Activated T-helper 1 cell treated with anti-CD3 and anti-CD28 coated beads, Interleukin-2, amount 50 U/mL, for 16 hours (primary cell): ENCODE measurements at places on chromosomes 2 and 18.

- DNase-seq: no peak
These were observed 426.0 kb downstream of the CDH2 start for GRCh38 chr18:27750923-27751322.

GRCh38 chr2:221372159-221372884 lies 199.8 kb downstream of the EPHA4 start:
- DNase-seq: no peak

DNA sequence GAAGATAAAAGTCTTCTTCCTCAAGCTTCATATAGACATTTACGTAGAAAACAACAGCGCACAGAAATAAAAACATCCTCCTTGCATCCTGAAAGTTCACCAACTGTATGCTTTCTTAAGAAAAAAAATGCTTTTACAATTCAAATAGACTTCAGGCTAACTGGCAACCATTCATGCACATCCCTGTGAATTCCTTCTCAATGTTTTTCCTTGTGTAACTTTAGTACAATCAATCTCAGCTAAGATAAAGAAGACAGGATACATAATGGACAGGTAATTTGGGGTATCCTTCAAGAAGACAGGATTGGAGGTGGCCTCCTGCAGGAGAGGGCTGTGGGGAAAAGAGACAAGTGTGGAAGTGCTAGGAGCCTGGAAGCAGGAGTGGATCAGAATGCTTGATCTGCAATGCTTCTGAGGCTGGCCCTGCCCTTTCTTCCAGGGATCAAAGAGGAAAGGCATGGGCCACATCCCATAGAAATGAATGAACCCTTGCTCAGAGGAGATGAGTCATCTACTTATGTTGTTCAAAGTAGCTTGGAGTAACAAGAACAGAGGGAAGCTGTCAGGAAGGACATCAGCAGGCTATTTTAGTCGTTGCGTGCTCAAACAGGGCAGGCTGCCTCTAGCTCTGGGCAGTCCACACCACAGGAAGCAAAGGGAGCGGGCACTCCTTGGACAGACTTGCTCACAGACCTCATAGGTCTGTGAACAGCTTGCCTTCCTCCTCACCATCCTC lies 126.6 kb downstream of the TMEM131 start:
- DNase-seq: no peak

- DNase-seq: no peak
These were observed 554.8 kb downstream of the PIK3C3 start for GRCh38 chr18:42509750-42510415.

DNA sequence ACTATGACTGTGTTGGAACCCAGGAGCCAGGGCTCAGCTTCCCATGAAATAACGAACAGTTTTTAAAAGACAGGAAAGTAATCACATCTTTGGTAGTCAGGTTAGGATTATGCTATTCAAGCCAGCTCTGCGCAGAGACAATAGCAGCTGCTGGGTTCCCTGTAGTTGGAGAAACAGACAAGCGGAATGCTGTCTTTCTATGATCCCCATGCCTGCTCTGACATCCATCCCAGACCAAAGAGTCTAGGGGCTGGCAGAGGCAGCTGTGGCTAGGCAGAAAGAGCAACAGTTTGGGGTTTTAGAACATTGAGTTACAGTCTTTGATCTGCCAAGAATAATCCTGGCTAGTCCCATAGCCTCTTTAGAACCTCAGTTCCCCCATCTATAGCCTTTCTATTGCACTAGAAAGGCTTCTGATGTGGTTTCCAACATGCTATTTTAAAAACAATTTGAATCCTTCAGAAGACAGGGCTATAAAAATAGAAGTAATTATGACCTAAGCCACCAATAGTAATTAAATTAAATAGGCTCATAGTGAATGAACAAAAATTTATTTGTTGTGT lies 146.8 kb downstream of the MTX2 start:
- DNase-seq: no peak

GRCh38 chr18:12287684-12288402 lies 20.2 kb upstream of the TUBB6 start:
- no peak for DNase-seq

- DNase-seq: no peak
These were observed 56.1 kb upstream of the C2orf15 start for GRCh38 chr2:99085421-99085820.

- no peak for DNase-seq
These were observed 21.6 kb downstream of the SESTD1 start for GRCh38 chr2:179243046-179243445.

GRCh38 chr2:166375195-166375735 lies 479 bp downstream of the SCN9A start:
- DNase-seq: no peak

- no peak for DNase-seq
These were observed 55.5 kb downstream of the RPIA start for GRCh38 chr2:88746929-88747490.

- no peak for DNase-seq
These were observed 38.9 kb upstream of the FHL2 start for GRCh38 chr2:105437708-105438103.

- no peak for DNase-seq
These were observed 5.9 kb downstream of the RNF103 start for GRCh38 chr2:86617738-86618137.

DNA sequence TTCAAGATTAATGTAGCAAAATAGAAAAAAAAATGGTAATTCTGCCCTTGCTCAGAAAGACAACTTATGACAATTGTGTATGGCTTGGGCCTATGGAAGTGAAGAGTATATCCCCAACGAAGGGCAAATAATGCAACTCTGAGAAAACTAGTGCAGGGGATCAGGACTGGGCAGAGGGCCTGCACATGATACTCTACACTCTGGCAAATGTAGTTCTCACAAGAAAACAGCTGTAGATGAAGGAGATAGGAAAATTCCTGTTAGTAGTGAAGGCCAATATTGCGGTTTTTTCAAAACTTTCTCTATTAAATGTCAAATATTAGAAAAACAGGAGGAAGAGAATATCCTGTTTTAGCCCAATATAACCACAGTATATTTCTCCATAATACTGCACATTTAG lies 77.8 kb downstream of the SCN9A start:
- no peak for DNase-seq

GRCh38 chr2:219954331-219954730 lies 326.9 kb downstream of the SLC4A3 start:
- DNase-seq: no peak

DNA sequence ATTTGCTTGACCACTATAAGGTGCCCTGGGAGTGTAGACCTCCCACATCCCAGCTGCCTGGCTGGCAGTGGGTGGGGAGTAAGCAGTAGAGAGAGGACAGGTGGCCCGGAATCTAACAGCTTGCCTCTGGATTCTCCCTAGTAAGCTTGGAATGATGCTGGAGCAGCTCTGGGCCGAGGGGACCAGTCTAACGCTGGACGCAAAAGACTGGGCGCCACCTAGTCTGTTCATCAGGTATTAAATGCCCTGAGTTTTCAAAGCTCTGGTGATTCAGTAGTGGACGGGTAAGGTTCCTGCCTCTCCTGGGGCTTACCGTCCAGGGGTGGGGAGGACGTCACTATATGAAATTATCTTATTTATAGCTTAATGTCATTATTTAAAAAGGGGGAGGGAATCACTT lies 648 bp upstream of the LYPD6B start:
- no peak for DNase-seq

- DNase-seq: no peak
These were observed 105.0 kb upstream of the CDC42EP3 start for GRCh38 chr2:37776487-37776886.

- DNase-seq: no peak
These were observed 11.5 kb upstream of the CYB5A start for GRCh38 chr18:74303306-74303705.

- DNase-seq: no peak
These were observed at the start of gene SLC19A3 for GRCh38 chr2:227717687-227718567. Gene SLC19A3 (minus strand): TSS chr2:227718028. CDS start chr2:227702318, 15,710 bp downstream.

DNA sequence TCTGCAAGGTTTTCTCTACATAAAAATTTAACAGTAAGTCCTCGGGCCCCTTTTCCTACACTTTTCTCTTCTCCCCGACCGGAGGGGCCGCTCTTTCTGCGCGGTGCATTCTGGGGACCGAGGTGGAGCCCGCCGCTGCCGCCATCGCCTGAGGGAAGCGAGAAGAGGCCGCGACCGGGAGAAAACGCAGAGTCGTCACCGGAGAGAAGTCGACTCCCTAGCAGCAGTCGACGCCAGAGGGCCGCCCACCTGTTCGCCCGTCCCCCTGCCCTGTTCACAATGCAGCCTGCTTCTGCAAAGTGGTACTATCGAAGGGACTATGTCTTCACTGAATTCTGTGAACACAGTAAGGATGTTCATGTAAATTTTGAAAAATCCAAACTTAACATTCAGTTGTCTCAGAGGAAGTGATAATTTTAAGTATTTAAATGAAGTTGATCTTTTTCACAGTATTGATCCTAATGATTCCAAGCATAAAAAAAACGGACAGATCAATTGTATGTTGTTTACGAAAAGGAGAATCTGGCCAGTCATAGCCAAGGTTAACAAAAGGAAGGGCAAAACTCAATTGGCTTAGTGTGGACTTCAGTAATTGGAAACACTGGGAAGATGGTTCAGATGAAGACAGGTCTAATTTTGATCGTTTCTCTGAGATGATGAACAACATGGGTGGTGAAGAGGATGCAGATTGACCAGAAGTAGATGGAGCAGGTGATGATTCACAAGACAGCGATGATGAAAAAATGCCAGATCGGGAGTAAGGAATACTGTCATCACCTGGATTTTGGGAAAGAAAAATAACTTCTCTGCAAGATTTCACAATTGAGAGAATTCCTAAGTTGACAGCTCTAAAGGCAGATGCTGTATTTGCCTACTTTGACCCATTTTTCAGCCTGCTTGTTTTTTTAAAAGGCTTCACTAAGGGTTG lies 55.8 kb downstream of the ASXL2 start:
- peak; percentile 52 for DNase-seq

- no peak for DNase-seq
These were observed 407.6 kb upstream of the ZNF804A start for GRCh38 chr2:184190725-184191124.

- DNase-seq: peak; percentile 35
These were observed 114.6 kb downstream of the DOCK10 start for GRCh38 chr2:224927646-224928173.

GRCh38 chr2:30366199-30366691 lies 80.8 kb upstream of the LCLAT1 start:
- no peak for DNase-seq

GRCh38 chr2:181394741-181395437 lies 62.3 kb upstream of the ITGA4 start:
- DNase-seq: no peak

- DNase-seq: no peak
These were observed 261.3 kb upstream of the STON1 start for GRCh38 chr2:48268671-48269070.

DNA sequence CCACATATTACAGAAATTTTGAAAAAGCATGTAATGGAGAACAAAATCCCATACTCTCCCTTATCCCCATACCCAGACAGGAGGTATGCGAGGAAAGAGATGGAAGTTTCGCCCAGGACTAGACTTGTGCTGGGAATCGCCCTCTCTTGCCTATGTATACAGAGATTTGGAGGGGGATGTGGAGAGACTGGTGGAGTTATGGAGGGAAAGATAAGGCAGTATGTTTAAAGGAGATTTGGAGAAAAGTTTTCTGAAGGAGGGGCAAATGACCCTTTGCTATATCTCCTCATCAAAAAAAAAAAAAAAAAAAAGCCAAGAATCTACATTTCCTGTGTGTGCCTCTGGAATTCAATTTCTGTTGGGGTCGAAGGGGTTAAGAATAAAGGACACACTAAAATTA lies 75.3 kb downstream of the MERTK start:
- no peak for DNase-seq

DNA sequence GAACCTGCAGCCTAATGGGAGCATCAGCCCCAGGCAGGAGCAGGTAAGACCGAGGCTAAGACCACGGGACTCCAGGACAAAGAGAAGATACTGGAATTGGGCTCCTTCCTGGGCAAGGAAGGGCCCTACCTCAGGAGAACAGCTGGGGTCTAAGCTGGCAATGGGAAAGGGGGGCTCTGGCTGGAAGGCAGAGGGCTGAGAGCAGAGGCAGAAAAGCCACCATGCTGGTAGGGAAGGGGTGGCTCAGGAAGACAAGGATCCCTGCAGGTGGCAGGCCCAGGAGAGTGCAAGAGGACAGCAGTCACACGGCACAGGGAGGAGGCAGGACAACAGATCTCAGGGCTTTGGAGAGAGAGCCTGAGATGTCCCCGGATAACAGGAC lies 203.5 kb downstream of the NDUFA10 start:
- DNase-seq: no peak

- no peak for DNase-seq
These were observed 49.8 kb downstream of the CAB39 start for GRCh38 chr2:230762317-230762896.

DNA sequence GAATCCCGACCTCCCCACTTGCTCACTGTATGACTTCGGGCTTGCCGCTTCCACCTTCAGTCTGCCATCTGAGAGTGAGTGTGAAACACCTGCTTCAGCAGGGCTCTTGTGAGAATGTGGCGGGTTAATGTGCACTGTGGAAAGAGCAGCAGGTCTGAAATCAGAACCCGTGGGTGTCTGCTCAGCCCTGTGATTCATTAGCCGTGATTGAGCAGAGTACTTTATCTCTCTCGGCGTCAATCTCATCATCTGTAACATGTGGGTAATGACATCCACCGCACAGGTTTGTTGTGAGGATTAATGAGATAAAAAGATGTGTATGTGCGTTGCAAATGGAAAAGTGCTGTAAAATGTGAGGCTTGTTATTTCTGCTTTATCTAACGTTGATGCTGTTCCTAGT lies 128.6 kb downstream of the LRATD1 start:
- no peak for DNase-seq

- DNase-seq: no peak
These were observed 38.1 kb upstream of the LHCGR start for GRCh38 chr2:48793671-48794070.

DNA sequence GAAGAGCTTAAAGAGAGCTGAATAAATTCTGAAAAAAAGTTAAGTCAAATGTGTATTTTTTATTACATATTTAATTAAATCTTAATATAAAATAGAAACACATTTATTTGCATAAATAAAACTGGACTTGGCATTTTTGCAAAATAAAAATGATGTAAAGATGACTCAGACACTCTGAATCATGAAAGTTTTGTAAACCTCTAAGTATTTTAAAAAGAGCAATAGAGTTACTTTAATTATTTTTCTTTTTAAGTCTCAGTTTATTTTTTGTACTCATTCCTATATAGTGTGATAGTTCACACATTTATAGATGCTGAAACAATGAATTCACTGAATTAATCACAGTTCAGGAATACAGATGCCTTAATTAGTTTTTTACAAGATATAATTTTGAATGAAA lies 109.9 kb upstream of the DTNA start:
- DNase-seq: no peak

- DNase-seq: no peak
These were observed 485.3 kb downstream of the TGIF1 start for GRCh38 chr18:3935305-3935704.
